ENCODE measurements at places on chromosomes 7 and 10. TPM values are rescaled to one million over a fixed set of nuclear protein-coding genes. Genes with fewer than 3 reads are reported as not detected.
A peak's percentile ranks its signal among the peaks of the same experiment; 100 is the strongest.

GRCh38 chr7:67918158-67918557, 921.5 kb downstream of the TYW1 start:
- H3K27me3 ChIP-seq, result no peaks in the 10 kb centered on the region
- H3K36me3 ChIP-seq, result no peaks in the 10 kb centered on the region
- no peaks in the 10 kb centered on the region for H3K4me1 ChIP-seq
- no peak overlapping the region for H3K4me3 ChIP-seq

GRCh38 chr10:59517996-59518395, 155.6 kb upstream of the FAM13C start:
- H3K27ac ChIP-seq, result no peak overlapping the region
- no peaks in the 10 kb centered on the region for H3K4me1 ChIP-seq
- no peaks in the 10 kb centered on the region for H3K36me3 ChIP-seq
- no peak for DNase-seq
- peaks cover 3% of the 10 kb centered on the region for H3K27me3 ChIP-seq

GRCh38 chr7:2282185-2282751, 32.0 kb downstream of the SNX8 start:
- no peaks in the 10 kb centered on the region for H3K27me3 ChIP-seq
- H3K4me1 ChIP-seq, result peaks cover 39% of the 10 kb centered on the region
- H3K27ac ChIP-seq, result peak overlapping the region; percentile 79
- peaks cover 6% of the 10 kb centered on the region for H3K36me3 ChIP-seq
- H3K4me3 ChIP-seq, result no peak overlapping the region

- no peaks in the 10 kb centered on the region for H3K27me3 ChIP-seq
- no peak overlapping the region for H3K4me3 ChIP-seq
- no peak overlapping the region for H3K27ac ChIP-seq
These were observed 15.5 kb upstream of the SEMA3C start for GRCh38 chr7:80934321-80934720.

GRCh38 chr7:147708871-147709270, 881.7 kb upstream of the C7orf33 start:
- no peak overlapping the region for H3K27ac ChIP-seq
- no peaks in the 10 kb centered on the region for H3K4me1 ChIP-seq
- no peak for DNase-seq
- no peaks in the 10 kb centered on the region for H3K27me3 ChIP-seq

DNA sequence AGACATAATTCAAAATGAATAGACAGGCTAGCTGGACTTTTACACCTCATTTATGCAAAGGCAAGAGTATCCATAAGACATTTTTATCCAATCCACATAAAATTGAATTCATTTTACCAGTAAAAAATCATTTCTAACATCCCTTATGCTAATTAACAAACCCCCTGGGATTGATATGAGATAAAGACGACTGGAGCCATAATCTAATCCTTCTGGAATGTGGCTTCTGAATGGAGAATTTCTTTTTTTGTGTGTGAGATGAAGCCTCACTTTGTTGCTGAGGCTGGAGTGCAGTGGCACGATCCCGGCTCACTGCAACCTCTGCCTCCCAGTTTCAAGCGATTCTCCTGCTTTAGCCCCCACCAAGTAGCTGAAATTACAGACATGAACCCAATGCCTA, 90.4 kb downstream of the AKR1D1 start:
- no peak for DNase-seq
- H3K36me3 ChIP-seq, result no peaks in the 10 kb centered on the region
- H3K27ac ChIP-seq, result no peak overlapping the region
- no peak overlapping the region for H3K4me3 ChIP-seq
- no peaks in the 10 kb centered on the region for H3K27me3 ChIP-seq

DNA sequence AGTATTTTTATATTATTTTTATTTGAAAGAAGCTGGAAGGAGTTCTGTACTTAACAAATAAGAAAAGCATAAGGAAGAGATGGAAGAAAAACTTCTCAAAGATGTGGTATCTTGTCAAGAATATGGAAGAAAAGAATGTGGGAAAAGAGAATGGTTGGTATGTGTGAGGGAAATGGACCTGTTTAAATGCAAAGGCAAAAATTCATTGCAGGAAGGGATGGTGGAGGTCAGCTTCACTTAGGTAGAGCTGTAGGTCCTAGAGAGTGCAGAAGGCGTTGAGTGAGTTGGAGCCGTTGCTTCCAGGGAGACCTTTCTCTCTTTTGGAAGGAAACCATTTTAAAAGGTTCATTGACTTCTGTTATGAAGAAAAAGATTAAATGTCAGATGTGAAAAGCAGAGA, 107.3 kb downstream of the EXOC4 start:
- H3K4me1 ChIP-seq, result no peaks in the 10 kb centered on the region
- H3K27ac ChIP-seq, result no peak overlapping the region
- H3K36me3 ChIP-seq, result peaks cover 9% of the 10 kb centered on the region

DNA sequence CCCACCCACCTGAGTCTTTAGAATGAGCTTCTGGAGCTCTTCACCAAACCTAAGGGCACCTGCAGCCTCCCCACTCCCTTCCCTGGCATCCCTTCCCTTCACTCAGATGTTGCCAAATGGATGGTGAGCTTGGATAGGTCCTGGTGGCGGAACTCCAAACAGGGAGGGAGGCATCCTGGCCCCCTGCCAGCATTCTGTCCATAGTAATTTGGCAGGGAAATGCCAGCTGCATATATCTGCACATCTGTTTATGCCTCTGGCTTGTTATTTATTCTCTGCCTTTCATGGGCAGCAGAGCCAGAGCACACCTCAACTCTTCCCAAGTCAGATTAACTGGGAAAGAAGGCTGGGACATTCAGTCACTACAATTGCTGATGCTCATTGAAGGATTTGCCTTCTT, 18.1 kb downstream of the KAZALD1 start:
- H3K4me1 ChIP-seq, result no peaks in the 10 kb centered on the region
- no peaks in the 10 kb centered on the region for H3K36me3 ChIP-seq
- H3K27me3 ChIP-seq, result peaks cover 72% of the 10 kb centered on the region
- H3K27ac ChIP-seq, result no peak overlapping the region
- DNase-seq, result no peak

DNA sequence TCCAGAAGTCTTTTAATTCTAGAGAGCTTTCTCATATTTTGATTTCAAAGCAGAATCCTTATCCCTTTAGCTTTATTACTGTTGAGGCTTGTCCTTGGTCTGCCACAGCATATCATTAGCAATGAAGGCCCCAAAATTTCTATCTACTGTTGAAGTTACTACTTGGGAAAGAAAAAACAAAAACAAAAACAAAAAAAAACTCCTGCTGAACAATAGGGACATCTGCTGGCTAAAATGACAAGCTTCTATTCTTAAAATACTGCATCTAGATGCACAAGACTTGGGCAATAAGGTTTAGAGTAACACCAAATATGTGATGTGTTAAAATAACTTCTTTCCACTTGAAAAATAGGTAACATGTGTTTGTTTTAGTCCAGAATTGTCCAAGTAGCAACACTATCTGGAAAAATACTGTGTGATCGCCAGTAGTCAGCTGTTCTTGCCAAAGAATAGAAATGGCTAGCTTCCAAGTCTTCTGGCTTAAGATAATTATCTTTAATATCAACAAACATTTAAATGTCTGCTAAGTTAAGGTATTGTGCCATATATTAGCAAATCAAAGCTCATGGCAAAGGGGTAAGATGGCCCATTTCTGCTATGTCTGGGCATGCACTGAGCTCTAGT, 3.8 kb upstream of the DMTF1 start:
- H3K4me1 ChIP-seq, result peaks cover 5% of the 10 kb centered on the region
- no peaks in the 10 kb centered on the region for H3K27me3 ChIP-seq

- peak; percentile 57 for DNase-seq
- no peaks in the 10 kb centered on the region for H3K36me3 ChIP-seq
- H3K27ac ChIP-seq, result no peak overlapping the region
- peaks cover 5% of the 10 kb centered on the region for H3K27me3 ChIP-seq
- H3K4me1 ChIP-seq, result peaks cover 6% of the 10 kb centered on the region
These were observed 593 bp upstream of the CUX1 start for GRCh38 chr7:101816595-101817470.

DNA sequence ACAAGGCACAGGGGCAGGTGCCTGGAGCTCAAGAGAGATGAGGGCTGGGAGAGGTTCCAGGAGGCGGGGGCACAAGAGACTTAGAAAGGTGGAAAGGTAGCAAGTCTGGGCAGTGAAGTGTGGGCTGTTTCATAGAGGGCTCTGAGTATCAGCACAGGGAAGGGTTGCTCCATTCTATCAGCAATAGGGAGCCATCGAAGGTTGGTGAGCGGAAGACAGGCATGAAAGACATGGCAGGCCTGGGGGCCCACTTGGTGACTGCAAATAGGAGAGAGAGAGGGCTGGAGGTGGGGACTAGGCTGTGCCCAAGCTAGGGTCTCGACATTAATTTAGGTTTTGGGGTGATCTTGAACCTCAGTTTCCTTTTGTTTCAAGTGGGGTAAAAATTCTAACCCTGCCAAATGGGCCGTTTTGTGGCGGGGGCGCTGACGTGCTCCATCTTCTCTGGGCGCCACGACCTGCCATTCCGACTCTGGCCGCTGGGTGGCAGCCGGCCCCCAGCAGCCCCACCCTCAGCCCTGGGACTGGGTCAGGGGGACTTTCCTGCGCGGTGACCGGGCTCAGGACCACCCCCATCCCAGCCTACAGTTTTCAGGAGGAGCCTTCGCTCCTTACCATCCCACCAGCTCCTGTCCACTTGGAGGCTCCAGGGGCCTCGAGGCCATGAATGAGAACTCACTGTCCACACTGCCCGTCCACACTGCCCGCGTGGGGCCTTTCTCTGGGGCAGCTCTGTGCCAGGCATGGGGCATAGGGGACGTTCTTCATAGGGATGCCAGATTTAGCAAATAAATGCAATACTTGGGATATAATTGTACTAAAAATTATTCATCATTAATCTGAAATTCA, 37.2 kb upstream of the PCBD1 start:
- H3K4me1 ChIP-seq, result no peaks in the 10 kb centered on the region
- H3K27ac ChIP-seq, result no peak overlapping the region
- no peaks in the 10 kb centered on the region for H3K36me3 ChIP-seq
- H3K27me3 ChIP-seq, result no peaks in the 10 kb centered on the region
- DNase-seq, result peak; percentile 33

DNA sequence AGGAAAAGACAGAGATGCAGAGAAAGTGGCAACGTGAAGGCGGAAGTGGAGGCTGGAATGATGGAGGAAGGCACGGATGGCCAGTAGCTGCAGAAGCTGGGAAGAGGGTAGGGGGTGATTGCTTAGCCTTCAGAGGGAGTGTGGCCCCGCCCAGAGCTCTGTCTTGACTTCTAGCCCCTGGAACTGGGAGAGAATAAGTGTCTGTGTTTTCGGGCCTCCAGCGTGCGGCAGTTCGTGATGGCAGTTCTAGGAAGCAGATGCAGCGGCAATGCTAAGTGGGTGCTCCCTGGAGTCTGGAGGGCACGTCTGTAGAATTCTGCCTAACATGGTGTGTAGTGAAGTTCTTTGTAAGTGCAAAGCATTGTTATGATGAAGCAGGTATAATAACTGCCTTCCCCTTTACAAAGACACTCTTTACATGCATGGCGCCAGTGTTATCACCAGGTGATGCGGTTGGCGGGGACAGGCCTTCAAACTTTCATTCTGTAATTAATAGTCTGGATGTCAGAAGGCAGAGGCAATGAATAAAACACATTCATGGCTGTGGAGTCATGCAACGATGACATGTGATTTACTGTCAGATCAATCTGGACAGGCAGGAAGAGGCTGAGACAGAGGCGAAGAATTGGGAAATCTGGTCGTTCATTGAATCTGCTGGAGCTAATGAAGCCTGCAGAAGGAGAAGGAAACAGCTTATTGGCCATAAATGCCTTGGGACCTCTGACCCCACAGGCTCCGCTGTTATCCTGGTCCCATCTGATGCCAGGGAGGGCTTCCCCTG, 228.6 kb downstream of the GLRX3 start:
- no peaks in the 10 kb centered on the region for H3K27me3 ChIP-seq
- peaks cover 20% of the 10 kb centered on the region for H3K4me1 ChIP-seq
- no peak overlapping the region for H3K4me3 ChIP-seq
- no peak overlapping the region for H3K27ac ChIP-seq
- DNase-seq, result no peak

GRCh38 chr7:158772916-158773315, 56.4 kb downstream of the ESYT2 start:
- no peak overlapping the region for H3K27ac ChIP-seq
- H3K4me3 ChIP-seq, result no peak overlapping the region
- H3K4me1 ChIP-seq, result no peaks in the 10 kb centered on the region

- H3K4me1 ChIP-seq, result no peaks in the 10 kb centered on the region
- H3K27me3 ChIP-seq, result peaks cover 3% of the 10 kb centered on the region
- H3K27ac ChIP-seq, result no peak overlapping the region
- H3K4me3 ChIP-seq, result no peak overlapping the region
- H3K36me3 ChIP-seq, result no peaks in the 10 kb centered on the region
- no peak for DNase-seq
These were observed 161.7 kb upstream of the LYZL2 start for GRCh38 chr10:30791197-30791611.

- no peak overlapping the region for H3K27ac ChIP-seq
- H3K4me3 ChIP-seq, result no peak overlapping the region
- H3K27me3 ChIP-seq, result no peaks in the 10 kb centered on the region
- no peaks in the 10 kb centered on the region for H3K4me1 ChIP-seq
- no peak for DNase-seq
These were observed 10.9 kb downstream of the TAS2R60 start for GRCh38 chr7:143454091-143454680.

DNA sequence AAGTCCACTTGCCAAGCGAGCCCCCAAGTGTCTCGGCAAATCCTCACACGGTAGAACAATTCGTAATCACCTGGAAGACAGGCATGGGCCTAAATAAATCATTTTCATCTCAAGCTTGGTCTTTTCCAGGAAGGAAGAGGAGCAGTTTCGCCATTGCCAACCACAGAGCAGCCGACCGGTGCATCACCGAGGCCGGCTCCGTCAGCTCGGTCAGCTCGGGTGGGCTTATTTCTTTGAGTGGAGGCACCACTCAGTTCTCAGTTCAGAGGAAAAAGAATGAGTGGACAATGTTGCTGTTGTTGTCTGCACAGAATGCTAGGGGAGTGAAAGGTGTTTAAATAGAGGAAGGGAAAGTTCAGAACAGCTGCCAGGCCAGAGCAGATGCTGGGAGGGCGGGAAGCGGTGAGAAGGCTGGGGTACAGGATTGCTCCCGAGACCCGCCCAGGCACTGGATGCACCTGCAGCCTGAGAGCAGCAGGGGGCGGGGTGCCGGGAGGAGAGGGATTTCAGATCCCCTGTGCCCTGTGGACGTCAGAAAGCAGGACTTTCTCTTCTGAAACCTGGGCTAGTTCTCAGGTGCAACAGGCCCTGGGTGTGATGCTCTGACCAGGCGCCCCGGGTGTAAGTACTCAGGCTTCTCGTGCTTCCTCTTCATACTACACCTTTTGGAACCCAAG, 17.7 kb upstream of the IGFBP3 start:
- H3K36me3 ChIP-seq, result no peaks in the 10 kb centered on the region
- H3K4me3 ChIP-seq, result no peak overlapping the region
- no peak overlapping the region for H3K27ac ChIP-seq
- H3K4me1 ChIP-seq, result no peaks in the 10 kb centered on the region
- DNase-seq, result no peak

GRCh38 chr7:98700533-98700932, 83.4 kb downstream of the NPTX2 start:
- no peak for DNase-seq
- H3K27me3 ChIP-seq, result peaks cover under 1% of the 10 kb centered on the region
- no peaks in the 10 kb centered on the region for H3K36me3 ChIP-seq

Gene OR2A12
- 0.04 TPM for polyA plus RNA-seq

Gene COA1
- polyA plus RNA-seq, result 47.5 TPM

Gene CEP55
- polyA plus RNA-seq, result 6.8 TPM

Gene MRLN
- 0.33 TPM for polyA plus RNA-seq
